ENCODE measurements at places on chromosomes 6 and 20.

DNA sequence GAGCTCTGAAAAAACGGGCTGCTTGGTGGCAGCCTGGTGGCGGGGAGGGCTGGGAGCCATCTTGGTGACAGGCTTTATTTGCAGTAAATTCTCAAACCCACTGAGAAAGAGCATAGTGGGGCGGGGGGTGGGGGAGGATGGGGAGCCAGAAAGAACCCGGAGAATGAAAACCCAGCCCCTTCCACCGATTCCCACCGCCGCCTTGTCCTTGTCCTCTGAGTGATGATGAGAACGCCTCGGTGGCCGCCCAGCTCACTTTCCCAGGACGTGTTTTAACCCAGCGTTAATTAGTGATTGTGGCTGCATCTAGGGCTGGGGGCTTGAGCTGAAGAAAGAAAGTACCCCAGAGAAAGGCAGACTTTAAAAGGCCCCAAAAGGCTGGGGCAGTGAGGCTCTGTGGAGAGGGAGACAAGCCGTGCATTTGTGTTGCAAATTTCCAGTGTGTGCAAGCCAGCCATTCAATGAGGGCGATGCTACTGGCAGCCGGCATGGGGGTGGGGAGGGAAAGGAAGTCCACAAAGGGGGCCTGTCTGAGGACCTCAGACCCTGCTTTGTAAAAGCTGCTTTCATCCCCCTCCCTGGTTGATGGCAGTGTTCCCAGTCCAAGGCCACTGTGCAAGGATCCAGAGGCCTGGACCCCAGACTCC lies 6.2 kb upstream of the GHRH start:
- no peak overlapping the region for H3K4me3 ChIP-seq
- DNase-seq: no peak
- no peaks in the 10 kb centered on the region for H3K4me1 ChIP-seq
- H3K27ac ChIP-seq: no peak overlapping the region

DNA sequence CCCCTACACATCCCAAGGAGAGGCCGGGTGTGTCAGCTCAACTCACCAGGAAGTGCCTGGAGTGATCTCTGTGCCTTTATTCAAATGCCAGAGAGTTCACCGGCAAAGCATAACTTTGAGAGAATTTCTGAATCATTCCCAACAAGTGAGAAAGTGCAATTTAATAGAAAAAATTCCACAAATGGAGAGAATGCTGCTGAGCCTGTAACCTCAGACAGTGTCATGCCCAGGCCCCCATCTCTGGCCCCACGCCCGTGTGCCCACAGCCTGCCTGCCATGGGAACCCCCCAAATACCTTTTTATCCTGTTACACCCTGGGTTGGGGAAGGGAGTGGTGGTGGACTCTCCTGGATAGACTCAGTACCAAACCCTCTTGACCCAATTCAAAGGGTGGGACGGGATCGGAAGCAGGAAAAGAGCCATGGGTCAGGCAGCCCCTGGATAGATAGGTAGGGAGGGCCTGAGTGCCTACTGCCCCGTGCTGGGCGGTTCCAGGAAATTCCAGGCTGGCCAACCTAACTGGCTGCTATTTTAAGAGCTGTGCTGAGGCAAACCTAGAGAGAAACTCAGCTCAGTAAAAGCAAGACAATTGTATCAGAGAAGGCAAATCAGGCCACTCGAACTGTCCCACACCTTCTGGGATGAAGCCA lies 179.0 kb upstream of the FOXA2 start:
- no peak overlapping the region for H3K4me3 ChIP-seq
- H3K36me3 ChIP-seq: no peaks in the 10 kb centered on the region
- H3K27ac ChIP-seq: no peak overlapping the region

DNA sequence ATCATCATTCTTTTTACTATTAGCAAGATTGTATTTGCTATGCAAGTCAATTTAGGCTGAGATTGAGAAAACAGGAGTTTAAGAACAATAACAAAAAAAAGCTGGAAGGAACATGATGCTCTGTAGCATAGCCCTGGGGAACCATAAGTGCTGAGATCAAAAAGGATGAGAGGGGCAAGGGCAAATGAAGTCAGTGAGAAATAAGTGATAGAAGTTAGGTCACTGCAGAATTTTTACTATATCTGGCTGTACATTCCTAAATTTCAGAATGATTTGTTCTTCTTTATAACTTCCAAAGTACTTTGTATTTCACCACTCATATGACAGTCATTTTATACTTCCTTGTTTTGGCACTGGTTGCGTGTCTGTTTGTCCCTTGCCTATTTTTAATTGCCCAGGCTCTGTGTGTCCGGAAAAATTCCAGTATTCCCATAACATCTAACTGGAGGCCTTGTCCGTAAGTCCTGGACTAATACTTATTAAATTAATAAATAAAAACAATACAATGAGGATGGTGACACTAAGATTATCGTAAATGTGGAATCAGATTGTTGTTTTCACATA lies 444.7 kb downstream of the TENT5A start:
- no peak overlapping the region for H3K27ac ChIP-seq
- no peaks in the 10 kb centered on the region for H3K4me1 ChIP-seq
- no peaks in the 10 kb centered on the region for H3K36me3 ChIP-seq
- H3K4me3 ChIP-seq: no peak overlapping the region
- H3K27me3 ChIP-seq: no peaks in the 10 kb centered on the region

- DNase-seq: no peak
- H3K27me3 ChIP-seq: no peaks in the 10 kb centered on the region
- no peak overlapping the region for H3K4me3 ChIP-seq
- H3K27ac ChIP-seq: no peak overlapping the region
- no peaks in the 10 kb centered on the region for H3K4me1 ChIP-seq
Measured at GRCh38 chr6:105894556-105894955, 191.6 kb upstream of the PRDM1 start.

- H3K4me3 ChIP-seq: no peak overlapping the region
- DNase-seq: no peak
- H3K27ac ChIP-seq: no peak overlapping the region
- H3K36me3 ChIP-seq: no peaks in the 10 kb centered on the region
- no peaks in the 10 kb centered on the region for H3K4me1 ChIP-seq
Measured at GRCh38 chr20:49356676-49357075, 78.8 kb upstream of the ZNFX1 start.

- H3K27ac ChIP-seq: no peak overlapping the region
- no peaks in the 10 kb centered on the region for H3K4me1 ChIP-seq
- DNase-seq: no peak
- H3K4me3 ChIP-seq: no peak overlapping the region
- H3K36me3 ChIP-seq: no peaks in the 10 kb centered on the region
Measured at GRCh38 chr6:153117986-153118879, 12.8 kb downstream of the RGS17 start.

- H3K4me1 ChIP-seq: peaks cover 10% of the 10 kb centered on the region
- H3K36me3 ChIP-seq: no peaks in the 10 kb centered on the region
- no peak overlapping the region for H3K4me3 ChIP-seq
Measured at GRCh38 chr20:56630086-56630493, 984 bp downstream of the TFAP2C start.

- DNase-seq: no peak
- H3K27ac ChIP-seq: no peak overlapping the region
- peaks cover 10% of the 10 kb centered on the region for H3K36me3 ChIP-seq
- no peaks in the 10 kb centered on the region for H3K4me1 ChIP-seq
- H3K4me3 ChIP-seq: no peak overlapping the region
- H3K27me3 ChIP-seq: no peaks in the 10 kb centered on the region
Measured at GRCh38 chr20:383889-384288, 3.3 kb downstream of the TRIB3 start.

DNA sequence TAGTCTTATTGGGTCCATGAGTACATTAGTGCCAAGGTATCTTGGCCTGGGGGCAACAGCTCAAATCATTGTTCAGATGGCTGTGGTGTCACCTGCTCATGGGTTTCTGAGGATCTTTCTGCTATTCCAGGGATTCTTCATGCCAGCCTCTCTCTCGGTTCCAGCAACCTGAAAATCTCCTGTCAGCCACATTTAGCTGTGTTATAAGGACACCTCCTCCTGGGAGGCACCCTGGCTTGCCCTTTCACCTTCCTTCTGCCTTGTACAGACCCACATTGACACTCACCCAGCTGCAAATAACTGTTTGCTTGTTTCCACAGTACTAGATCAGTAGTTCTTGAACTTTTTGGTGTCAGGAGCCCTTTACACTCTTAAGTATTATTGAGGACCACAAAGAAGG lies 159.9 kb downstream of the GRM4 start:
- DNase-seq: no peak
- H3K27ac ChIP-seq: no peak overlapping the region
- no peaks in the 10 kb centered on the region for H3K4me1 ChIP-seq
- H3K4me3 ChIP-seq: no peak overlapping the region
- no peaks in the 10 kb centered on the region for H3K27me3 ChIP-seq
- no peaks in the 10 kb centered on the region for H3K36me3 ChIP-seq

DNA sequence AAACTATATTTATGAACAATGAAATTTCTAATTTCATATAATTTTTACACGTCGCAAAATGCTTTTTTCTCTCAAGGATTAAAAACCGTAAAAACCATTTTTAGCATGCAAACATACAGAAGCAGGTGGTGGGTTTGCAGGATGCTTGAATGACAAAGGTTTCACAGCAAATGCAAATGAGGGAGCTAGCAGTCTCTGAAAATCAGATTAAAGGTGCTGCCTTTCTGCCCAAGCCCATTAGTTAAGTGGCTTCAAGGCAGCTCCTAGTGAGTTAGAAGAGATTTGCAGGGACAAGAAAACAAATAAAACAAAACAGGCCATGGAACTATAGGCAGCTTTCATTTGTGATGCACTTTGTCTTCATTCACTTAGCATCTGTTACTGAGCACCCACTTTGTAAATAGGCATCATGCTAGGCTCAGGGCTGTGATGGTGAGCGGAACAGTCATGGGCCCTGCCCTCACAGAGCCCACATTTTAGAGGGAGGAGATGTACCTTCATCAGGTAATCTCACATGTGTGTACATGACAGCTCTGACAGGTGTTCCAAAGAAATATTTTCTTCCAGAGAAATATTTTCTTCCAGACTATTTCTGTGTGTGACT lies 29.5 kb downstream of the NAPB start:
- no peak for DNase-seq
- H3K4me1 ChIP-seq: no peaks in the 10 kb centered on the region
- H3K27ac ChIP-seq: no peak overlapping the region
- no peak overlapping the region for H3K4me3 ChIP-seq

DNA sequence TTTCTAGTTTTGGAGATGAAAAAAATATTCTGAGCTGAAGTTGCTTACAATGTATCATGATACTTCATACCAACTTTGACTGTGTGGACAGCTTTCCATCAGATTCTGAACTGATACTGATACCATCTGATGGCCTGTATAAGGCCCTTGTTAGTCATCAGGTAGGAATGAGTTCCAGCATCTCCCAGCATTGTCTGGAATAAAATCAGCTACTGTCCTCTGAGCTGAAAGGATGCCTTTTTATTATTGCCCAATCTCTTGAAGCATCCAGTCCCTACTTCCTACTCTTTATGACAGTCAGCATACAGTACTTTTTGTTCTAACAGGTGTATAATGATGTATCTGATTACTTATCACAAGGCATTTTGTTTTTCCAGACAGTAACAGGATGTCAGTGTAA lies 70.6 kb upstream of the EYA4 start:
- H3K27ac ChIP-seq: no peak overlapping the region
- no peak for DNase-seq
- no peaks in the 10 kb centered on the region for H3K36me3 ChIP-seq
- H3K4me3 ChIP-seq: no peak overlapping the region
- H3K27me3 ChIP-seq: no peaks in the 10 kb centered on the region
- no peaks in the 10 kb centered on the region for H3K4me1 ChIP-seq

GRCh38 chr20:58851969-58852458 lies 502 bp upstream of the GNAS start:
- H3K4me3 ChIP-seq: peak overlapping the region; percentile 39
- no peaks in the 10 kb centered on the region for H3K36me3 ChIP-seq
- H3K4me1 ChIP-seq: peaks cover 13% of the 10 kb centered on the region
- no peak for DNase-seq
- H3K27me3 ChIP-seq: peaks cover 21% of the 10 kb centered on the region
- no peak overlapping the region for H3K27ac ChIP-seq

- peaks cover 11% of the 10 kb centered on the region for H3K4me1 ChIP-seq
- DNase-seq: no peak
- no peak overlapping the region for H3K4me3 ChIP-seq
- H3K27ac ChIP-seq: no peak overlapping the region
Measured at GRCh38 chr6:148776321-148777308, 29.8 kb downstream of the UST start.

GRCh38 chr20:23340524-23340923 lies 10.1 kb upstream of the NXT1 start:
- H3K27ac ChIP-seq: no peak overlapping the region
- DNase-seq: no peak
- no peaks in the 10 kb centered on the region for H3K36me3 ChIP-seq
- H3K27me3 ChIP-seq: no peaks in the 10 kb centered on the region
- no peak overlapping the region for H3K4me3 ChIP-seq

GRCh38 chr20:45179166-45179565 lies 4.5 kb downstream of the PI3 start:
- no peaks in the 10 kb centered on the region for H3K36me3 ChIP-seq
- no peak overlapping the region for H3K4me3 ChIP-seq
- no peaks in the 10 kb centered on the region for H3K27me3 ChIP-seq
- no peak for DNase-seq
- no peak overlapping the region for H3K27ac ChIP-seq
- H3K4me1 ChIP-seq: no peaks in the 10 kb centered on the region

DNA sequence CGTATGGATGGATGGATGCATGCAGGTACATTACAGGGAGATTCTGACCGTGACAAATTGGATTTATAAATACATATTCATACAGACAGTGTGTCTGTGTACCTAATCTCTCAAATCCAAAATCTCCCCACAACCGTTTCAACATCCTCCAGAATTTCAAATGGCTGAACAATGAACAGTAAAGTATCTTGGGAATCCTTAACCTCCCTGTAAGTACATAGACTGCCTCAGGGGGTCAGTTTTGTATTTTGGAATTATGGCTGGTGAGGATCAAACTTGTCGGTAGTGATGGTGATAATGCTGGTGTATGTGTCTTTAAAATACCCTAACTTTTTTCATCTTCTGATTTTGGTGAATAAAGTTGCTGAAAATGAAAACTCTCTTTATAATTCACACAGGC lies 246.2 kb downstream of the FOXC1 start:
- no peaks in the 10 kb centered on the region for H3K4me1 ChIP-seq
- no peak overlapping the region for H3K27ac ChIP-seq
- H3K27me3 ChIP-seq: no peaks in the 10 kb centered on the region
- no peaks in the 10 kb centered on the region for H3K36me3 ChIP-seq

DNA sequence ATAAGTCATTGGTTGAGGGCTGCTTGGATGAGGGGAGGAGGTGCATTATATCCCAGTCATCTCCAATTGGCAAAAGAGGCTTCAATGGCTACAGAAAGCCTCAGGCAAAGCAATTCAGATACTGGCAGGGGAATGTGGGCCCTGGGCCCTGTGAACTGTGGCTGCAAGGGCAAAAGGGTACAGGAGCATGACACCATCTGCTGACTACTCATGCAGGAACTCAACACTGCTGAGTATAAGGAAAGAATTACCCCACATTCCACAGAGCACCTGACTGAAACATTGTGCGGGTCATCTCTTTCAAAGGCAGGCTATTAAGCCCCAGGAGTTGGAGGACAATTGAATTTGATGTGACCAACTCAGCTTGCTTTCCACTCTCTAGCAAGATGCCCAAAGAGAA lies 92.1 kb upstream of the SPTLC3 start:
- H3K36me3 ChIP-seq: no peaks in the 10 kb centered on the region
- no peak overlapping the region for H3K27ac ChIP-seq
- H3K27me3 ChIP-seq: no peaks in the 10 kb centered on the region
- H3K4me3 ChIP-seq: no peak overlapping the region

- H3K27me3 ChIP-seq: no peaks in the 10 kb centered on the region
- H3K36me3 ChIP-seq: no peaks in the 10 kb centered on the region
- no peak overlapping the region for H3K4me3 ChIP-seq
- DNase-seq: no peak
- H3K4me1 ChIP-seq: no peaks in the 10 kb centered on the region
Measured at GRCh38 chr20:52270696-52271095, 79.1 kb upstream of the ZFP64 start.

- no peak for DNase-seq
- no peaks in the 10 kb centered on the region for H3K36me3 ChIP-seq
- no peak overlapping the region for H3K4me3 ChIP-seq
- no peak overlapping the region for H3K27ac ChIP-seq
- no peaks in the 10 kb centered on the region for H3K27me3 ChIP-seq
Measured at GRCh38 chr6:101181006-101181405, 212.5 kb upstream of the GRIK2 start.

All from effector memory CD4-positive, alpha-beta T cell (primary cell).